ENCODE measurements at places on chromosomes 12 and 14. TPM values are rescaled to one million over a fixed set of nuclear protein-coding genes. Genes with fewer than 3 reads are reported as not detected.

GRCh38 chr12:55874443-55874842 lies 31.7 kb upstream of the MMP19 start:
- no peak for DNase-seq

- DNase-seq, result no peak
Measured at GRCh38 chr12:117836476-117836875, 132.3 kb downstream of the KSR2 start.

Gene JPH4
- 11.0 TPM for polyA plus RNA-seq

Gene ATXN2
- polyA plus RNA-seq, result 99.7 TPM

Gene RIMBP2
- 18.5 TPM for polyA plus RNA-seq

Gene CNIH1
- polyA plus RNA-seq, result 107 TPM

- no peak for DNase-seq
Measured at GRCh38 chr12:114403011-114403689, 2.8 kb downstream of the TBX5 start.

DNA sequence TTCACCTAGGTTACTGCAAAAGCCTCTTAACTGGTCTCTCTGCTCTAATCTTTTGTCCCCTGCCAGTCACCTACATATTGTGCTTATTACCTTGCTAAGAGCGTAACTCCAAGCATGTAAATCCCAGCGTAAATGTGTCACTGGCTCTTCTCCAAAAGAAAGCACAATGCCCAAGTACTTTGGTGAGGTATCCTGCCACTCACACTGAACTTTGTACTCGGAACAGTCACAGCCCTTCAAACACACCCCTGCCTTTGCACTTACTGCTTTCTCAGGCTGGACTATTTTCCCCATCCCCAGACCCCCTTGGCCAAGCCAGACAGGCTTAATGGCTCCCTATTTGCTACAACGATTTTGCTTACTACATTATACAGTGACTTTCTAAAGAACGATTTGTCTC lies 31.7 kb downstream of the GALNT4 start:
- DNase-seq, result no peak
